Amniotic stem cell (primary cell): ENCODE measurements at places on chromosomes 5 and 9.

GRCh38 chr5:153480401-153480800 is 10.1 kb upstream of the GRIA1 start:
- DNase-seq: no peak

DNA sequence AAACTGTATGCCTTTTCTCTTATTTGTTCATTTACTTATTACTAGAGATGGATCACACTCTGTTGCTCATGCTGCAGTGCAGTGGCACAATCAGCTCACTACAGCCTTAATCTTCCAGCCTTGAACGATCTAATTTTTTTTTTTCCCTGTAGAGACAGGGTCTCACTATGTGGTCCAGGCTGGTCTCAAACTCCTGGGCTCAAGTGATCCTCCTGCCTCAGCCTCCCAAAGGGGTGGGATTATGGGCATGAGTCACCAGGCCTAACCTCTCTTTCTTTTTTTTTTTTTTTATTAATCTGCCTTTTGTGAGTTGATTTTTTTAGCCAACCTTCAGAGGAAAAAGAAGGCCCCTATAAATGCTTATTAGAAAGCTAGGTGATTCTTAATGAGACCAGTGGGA is 303.0 kb downstream of the FBXL17 start:
- no peak for DNase-seq

DNA sequence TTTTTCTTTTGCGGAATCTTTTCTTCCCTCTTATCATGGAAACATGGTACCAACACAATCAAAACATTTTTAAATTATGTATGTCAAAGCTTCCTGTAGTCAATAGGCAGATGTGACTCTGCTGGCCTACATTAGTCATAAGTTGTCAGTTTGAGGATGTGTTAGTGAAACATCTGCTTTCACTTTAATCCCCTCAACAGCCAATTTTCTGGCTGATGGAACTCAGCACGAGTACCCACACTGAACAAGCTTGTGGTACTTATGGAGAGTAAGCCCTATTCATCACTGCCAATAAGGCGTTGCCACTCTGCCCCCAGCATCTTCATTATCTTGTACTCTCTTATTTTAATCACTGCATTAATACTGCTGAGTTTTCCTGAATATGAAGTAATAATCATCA is 1034.4 kb downstream of the CDH9 start:
- no peak for DNase-seq

- no peak for DNase-seq
Measured at GRCh38 chr5:118894709-118895108, 93.6 kb downstream of the DTWD2 start.

- no peak for DNase-seq
Measured at GRCh38 chr9:9091387-9091786, 1291.8 kb upstream of the DMAC1 start.

DNA sequence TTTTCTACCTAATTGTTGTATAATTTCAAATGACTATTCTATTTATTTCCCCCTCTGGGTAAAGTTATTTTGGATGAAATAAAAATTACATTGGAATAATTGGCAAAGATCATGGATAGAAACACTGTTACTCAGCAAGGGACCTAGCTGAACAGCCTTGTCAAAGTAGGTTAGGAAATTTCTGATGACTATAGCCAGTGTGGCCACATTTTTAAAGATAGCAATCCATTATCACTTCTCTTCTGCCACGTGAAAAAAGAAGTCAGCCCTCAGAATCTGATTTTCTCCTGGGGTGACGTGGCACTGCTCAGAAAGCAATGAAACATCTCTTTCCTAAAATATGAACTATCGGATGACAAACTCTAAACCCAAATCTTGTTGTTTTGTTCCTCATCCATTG is 784.2 kb upstream of the RIOK2 start:
- no peak for DNase-seq

- no peak for DNase-seq
Measured at GRCh38 chr5:34674187-34674586, 18.1 kb downstream of the RAI14 start.

DNA sequence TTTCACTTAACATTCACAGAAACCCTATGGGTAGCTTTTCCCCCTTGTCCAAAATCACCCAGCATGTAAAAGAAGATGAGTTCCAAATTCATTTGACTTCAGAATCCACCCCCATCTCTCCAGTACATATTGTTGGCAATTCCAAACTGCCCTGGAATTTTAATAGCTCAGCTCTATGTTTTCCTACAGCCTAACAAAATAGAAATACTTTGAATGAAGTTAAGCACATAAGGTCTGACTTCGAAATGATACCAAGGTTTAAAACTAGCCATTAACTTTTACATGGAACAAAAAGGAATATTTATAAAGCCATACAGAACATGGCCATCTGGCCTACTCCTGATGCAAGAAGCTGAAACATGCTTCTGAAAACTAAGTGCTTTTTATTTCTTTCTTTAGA is 634.3 kb downstream of the PDE4D start:
- no peak for DNase-seq

DNA sequence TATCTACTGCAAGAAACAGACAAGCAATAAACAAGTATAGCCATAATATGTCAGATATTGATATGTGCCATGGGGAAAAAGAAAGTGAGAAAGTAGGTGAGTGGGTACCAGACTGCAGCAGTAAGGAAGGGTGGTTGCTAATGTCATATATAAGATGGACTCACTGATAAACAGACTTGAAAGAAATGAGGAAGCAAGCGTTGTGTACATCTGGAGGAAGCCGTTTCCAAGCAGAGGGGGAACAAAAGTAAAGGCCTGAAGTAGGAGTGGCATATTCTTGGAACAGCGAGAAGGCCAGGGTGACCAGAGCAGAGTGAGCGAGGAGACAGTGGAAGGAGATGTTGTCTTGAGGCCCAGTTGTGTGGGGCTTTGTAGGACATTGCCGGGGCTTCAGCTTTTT is 142.2 kb upstream of the MAP3K1 start:
- DNase-seq: no peak

GRCh38 chr9:33167972-33168461 is 881 bp upstream of the B4GALT1 start:
- no peak for DNase-seq

- peak; percentile 78 for DNase-seq
Measured at GRCh38 chr5:157387683-157388093, 72.3 kb upstream of the NIPAL4 start.

DNA sequence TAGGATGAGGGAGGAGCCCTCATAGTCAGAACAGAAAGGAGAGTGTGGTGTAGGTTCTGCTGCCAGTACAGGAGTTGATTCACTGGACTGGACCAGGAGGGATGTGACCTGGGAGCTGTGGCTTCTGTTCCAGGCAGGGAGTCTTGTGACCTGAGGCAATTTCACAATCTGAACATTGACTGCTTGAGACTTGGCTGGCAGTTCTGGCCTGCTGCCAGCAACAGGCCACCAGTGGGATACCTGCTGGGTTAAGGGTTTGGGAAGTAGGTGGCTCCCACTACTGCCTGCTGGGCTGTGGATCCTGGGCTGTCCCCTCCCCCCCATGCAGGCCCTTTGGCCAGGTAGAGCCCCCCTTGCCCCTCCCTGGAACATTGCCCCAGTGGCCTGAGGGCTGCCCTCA is 268.6 kb upstream of the ARRDC3 start:
- no peak for DNase-seq

DNA sequence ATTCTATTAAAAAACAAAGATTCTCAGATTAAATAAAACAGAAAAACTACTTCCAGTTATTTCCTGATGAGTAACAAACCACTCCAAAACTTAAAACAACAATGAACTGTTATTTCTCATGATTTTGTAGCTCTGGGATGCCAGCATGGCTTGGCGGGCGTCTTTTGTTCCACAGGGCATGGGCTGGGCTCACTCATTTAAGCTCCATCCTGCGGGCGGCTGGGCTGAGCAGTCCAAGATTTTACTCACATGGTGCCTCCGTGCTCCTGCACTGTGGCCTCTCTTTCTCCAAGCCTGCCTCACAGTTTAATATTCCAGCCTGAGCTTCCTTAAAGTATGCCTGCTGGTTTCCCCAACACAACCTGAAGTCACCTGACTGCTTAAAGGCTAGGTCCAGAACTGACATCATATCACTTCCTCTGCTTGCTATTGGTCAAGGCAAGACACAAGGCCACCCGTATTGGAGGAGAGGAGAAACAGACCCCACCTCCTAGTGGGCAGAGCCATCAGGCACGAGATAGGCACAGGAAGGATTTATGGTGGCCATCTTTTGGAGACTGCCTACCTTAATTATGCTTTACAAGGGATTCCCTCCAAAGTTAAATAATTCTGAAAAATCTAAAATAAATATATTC is 41.6 kb upstream of the ZBTB43 start:
- no peak for DNase-seq

- DNase-seq: no peak
Measured at GRCh38 chr9:100602342-100602801, 24.5 kb downstream of the CAVIN4 start.

DNA sequence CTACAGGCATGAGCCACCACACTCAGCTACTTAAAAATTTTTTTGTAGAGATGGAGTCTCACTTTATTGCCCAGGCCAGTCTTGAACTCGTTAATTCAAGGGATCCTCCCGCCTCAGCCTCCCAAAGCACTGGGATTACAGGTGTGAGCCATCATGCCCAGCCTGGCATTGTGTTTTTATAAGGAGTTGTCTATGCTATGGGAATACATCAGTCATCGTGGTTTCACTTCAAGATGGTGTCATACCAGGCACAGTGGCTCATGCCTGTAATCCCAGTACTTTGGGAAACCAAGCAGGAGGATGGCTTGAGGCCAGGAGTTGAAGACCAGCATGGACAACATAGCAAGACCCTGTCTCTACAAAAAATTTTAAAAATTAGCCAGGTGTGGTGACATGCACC is 49.7 kb downstream of the CYSTM1 start:
- DNase-seq: no peak

DNA sequence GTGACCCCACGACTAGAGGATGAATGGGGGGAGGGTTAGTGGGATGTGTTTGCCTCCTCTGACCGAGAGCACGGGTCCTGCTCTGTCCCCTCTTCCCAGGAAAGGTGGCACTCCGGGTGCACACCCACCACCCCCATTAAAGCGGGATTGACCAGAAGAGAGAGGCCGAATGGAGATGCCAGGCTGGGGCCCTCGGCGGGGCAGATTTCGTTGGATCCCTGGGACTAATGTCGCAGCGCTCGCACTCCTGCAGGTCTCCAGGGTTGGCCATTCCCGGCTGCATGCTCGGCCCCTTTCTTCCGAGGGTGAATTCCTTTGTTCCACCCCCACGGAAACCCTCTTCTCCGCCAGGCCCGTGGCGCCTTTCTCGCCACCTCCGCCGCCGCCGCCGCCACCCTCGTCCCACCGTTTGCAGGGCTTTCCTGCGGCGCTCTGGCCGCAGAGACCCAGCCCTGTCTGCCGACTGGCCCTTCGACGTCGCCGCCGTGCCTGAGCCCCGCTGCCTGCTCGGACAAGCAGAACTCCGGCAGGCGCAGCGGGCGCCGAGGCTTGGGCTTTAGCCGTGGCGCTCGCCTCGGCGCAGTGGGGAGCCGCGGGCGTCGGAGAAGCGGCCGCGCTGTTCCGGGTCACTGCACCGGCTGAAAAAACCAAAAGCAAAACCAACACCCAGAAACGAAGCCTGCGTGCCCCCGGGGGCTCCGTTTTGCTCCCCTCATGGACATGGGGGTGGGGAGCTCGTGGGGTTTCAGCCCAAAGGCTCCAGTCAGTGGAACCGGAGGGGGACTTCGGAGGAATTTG is 11.8 kb downstream of the LMX1B start:
- DNase-seq: no peak
